Eye (tissue), 1 donor: ENCODE measurements at places on chromosomes 11 and 22.

GRCh38 chr11:133991101-133991500 is 34.3 kb upstream of the IGSF9B start:
- DNase-seq, result no peak

- no peak for DNase-seq
Measured at GRCh38 chr11:126468102-126468521, 112.6 kb downstream of the ST3GAL4 start.

GRCh38 chr11:19693146-19693545 is 19.5 kb upstream of the NAV2 start:
- no peak for DNase-seq

DNA sequence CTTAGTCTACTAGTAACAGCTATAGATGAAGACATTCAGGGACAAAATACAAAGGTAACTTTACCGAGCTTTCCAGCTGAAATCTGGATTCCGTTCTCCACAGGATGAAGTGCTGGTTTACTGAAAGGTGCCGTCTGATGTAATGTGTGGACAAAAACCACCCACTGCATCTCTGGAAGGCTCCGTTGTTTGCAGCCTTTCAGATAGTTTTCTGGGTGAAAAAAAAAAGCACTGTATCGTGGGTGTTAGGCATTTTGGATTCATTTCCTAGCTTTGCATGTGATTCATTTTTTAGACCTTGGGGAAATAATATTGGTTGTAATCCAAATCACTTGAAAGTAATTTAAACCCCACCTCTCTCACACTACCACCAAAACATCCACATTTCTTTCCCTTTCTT is 10.4 kb downstream of the JAM3 start:
- DNase-seq, result no peak

DNA sequence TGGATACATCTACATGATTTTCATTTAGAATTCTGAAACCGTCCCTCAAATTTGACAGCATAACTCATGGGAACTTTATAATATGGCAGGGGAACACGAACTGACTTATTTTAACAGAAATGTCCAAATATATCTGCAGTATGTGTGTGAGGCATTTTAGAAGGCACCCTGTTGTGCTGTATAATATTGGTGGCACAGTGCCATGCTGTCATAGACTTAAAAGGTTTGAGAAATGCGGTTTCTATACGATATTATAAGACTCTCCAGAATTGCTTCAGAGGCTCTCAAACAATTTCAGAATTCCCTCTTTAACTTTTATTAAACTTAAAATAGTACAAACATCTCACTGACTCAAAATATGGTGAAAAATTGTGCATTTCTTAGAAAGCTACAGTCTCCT is 181.6 kb downstream of the MSANTD4 start:
- DNase-seq, result no peak

DNA sequence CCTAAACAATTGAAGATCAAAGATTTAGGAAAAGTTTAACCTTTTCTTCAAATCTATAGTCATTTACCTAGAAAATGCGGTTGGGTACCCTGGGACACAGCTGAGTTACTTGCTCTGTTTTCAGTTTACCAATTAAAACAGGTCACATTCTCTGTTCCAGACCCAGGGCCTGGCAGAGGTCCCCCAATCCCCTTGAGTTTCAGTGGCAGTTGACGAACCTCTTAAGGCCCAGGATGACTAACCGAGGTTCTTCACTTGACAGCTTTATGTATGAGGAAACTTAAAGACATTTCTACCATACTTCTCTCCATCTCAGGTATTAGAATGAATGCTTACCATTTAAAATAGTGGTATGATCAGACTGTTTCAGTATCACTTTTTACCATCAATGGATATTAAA is 16.3 kb downstream of the LDHAL6A start:
- no peak for DNase-seq

DNA sequence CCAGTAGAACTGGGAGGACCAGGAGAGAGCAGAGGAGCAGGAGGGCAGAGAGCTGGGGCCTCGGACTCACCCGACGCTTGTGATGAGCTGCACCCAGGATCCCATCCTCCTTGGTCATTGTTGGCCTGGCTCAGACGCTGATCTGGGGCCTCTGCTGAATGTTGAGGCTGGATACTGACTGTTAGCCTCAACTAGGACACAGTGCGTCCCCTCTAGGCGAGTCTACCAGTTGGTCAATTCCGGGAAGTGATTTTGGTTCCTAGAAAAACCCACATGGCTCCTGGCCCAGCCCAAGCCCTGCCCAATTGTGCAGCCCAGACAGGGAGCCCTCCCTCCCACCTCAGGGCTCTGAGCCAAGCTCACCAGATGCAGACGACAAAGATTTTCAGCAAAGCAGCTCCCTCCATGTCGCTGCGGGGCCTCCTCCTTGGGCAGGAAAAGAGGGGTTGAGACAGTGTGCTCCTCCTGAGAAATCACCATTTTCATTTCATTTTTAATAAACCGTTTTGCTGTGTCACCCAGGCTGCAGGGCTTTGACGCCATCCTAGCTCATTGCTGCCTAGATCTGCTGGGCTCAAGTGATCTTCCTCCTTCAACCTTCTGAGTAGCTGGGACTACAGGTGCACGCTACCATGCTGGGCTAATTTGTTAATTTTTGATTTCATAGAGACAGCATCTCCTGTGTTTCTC is at the start of gene APOL4:
Gene APOL4, minus strand, starts transcription at position 180 of the 690 bp plus-strand sequence. Its CDS starts 75 bp downstream, at position 105.
- peak; percentile 70 for DNase-seq

GRCh38 chr11:19242179-19242932 is 1.6 kb upstream of the E2F8 start:
- peak; percentile 47 for DNase-seq

- peak; percentile 36 for DNase-seq
Measured at GRCh38 chr11:20668131-20668809, 1.1 kb upstream of the NELL1 start.

DNA sequence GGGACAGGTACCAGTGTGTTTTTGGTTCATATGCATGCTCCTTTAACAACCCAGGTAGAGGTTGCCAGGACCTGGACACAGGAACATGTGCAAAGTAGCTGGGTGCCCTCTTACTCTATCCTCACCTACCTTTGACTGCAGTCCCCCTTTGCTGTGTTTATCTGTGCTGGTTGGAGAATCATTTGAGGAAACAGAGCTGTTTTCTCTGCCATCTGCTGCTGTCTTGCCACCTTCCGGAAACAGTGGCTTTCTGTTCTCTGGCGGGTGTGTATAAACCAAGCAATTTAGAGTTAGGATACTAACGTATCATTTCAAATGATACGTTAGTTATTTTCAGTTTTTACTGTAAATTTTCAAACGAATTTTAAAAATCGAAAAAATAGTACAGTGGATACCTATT is 171.9 kb upstream of the TTC12 start:
- DNase-seq, result no peak

DNA sequence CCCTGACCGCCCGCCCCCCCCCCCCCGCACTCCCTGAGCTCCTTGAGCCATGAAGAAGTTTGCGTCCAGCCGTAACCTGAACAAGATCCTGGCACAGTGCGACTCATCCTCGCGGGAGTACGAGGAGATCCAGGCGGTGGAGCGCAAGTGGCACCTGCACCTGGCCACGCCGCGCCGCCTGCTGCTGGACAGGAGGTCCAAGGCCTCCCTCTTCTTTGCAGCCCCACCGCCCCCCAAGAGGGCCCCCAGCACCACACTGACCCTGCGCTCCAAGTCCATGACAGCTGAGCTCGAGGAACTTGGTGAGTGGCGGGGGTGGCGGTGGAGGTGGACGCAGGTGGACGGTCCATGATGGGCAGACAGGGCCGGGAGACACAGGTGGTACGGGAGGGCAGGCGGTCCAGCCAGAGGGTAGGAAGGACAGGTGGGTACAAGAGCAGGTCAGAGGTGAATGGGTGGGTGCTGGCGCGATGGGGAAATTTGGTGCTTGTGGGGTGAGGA is 32.1 kb upstream of the ACR start:
- DNase-seq, result peak; percentile 24

DNA sequence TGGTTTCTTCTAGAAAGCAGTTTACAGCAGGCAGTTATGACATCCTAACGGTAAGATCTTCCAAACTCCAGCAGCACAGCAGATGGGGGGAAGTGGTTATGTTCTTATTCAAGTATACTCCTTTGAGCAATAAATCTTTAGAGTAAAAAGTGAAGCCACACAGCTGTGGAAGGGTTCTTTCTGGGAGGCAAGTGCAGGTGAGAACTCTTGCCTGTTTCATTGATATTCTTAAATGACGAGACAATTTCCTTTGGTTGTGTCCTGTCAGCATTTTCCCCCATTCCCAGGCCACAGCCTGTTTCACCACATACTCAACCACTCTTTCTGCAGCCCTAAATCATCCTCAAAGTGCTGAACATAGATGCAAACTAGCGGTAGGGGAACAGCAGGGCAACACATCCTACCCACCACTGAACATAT is 207.3 kb upstream of the MTNR1B start:
- no peak for DNase-seq

DNA sequence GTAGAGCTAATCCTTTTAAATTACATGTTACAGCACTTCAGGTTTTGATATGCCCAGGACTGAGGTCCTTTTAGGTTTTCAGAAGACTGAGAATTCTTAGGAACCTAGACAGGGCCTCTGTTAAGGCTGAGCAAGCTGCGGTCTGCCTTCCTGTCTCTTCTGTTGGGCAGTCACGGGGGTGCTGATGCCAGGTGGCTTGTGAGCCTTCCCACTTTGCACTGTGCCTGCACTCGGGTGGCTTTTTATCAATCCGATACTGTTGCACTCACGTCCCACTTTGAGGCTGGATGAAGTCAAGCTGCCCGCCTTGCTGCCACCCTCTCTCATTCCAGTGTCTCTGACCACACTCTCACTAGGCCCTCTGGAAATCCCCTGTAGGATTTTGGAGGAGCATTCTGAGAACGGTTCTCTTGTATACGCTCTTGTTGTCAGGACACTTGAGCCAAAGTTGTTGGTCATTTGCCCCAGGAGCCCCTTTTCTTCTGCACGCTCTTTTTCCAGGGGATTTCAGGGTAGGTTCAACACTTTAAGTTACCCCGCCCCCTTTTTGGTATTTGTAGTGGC is 141.8 kb downstream of the TEAD1 start:
- no peak for DNase-seq

DNA sequence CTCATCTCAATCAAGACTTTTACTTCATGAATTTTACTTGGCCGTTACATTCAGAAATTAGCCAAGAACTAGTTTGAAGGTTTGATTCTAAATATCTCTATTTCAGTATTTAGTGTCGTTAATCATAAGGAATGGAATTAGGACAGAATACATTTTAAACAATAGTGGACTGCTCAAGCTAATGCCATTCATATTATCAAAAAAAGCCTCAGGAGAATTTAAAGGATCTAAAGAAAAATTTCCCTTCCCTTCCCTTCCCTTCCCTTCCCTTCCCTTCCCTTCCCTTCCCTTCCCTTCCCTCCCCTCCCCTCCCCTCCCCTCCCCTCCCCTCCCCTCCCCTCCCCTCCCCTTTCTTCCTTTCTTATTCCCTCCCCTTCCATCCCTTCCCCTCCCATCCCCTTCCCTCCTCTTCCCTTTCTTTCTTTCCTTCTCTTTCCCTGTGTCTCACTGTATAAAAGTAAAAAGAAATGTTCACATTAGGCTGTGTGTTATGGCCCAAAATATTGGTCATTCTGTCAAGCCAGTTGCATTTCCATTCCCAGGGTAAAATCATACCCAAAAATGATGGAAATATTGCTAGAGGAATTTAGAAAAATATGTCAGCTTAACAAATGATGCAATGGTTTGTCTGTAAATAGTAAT is 717.8 kb downstream of the LUZP2 start:
- DNase-seq, result no peak

DNA sequence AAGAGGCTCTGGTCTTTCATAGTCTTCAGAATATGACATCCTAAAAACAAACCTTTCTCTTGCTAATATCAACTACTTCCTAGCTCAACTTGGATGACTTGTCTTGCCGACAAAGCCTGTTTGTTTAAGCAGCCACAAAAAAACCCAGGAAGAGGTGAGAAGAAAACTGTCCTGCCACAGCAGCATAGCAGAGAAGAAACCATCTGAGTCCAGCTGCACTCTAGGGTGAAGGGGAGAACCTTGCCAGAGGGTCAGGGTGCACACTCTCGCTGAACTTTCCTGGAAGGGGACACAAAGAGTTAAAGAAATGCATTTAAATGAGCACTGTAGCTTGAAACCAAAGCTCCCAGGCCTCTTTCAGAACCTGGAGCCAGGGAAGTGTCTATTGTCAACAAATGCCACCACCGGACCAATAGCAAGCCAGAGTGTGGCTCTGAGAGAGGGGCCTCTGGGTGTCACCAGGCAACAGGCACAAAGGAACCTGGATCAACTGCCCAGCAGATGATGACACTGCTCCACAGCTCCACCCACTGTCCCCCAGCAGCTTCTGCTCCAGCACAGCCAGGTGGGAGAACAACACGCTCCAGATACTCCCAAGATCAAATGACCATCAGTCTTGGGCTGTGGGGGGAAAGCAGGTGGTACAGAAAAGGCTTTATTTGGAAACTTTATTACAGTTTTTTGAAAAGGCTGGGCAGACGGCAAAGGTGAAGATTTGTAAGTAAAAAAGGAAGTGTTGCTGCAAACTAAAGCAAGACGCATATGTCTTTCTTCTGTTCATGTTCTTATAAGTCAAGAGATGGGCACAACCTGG is 105.7 kb downstream of the RASSF10 start:
- DNase-seq, result peak; percentile 78

- no peak for DNase-seq
Measured at GRCh38 chr11:11426226-11426952, 73.3 kb upstream of the CSNK2A3 start.

DNA sequence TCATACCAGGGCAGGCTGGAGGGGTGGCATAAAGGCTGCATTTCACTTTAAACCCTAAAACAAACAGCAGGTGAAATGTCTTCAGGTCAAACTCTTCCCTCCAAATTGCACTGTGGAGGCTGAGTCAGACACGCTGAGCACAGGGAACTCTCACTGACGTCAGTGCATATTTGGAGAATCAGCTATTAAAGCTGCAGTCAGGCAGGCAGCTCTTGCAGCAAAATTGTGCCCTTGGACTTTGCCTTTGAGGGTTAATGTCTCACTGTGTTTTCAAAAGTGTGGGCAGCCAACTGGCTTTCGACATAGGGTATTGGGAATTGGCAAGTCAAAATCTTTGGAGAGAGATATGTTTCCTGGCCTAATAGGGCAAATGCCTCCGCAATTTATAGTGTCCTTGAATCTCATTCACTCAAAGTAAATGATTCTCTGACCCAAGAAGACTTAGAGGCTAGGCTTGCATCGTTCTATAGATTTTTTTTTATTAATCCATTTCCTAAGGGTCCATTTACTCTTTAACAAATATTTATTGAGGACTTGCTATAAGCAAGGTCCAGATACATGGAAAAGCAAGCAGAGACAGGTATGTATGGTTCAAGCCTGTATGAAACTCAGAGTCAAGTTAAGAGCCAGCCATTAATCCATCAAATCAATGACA is 27.7 kb upstream of the SMCO4 start:
- DNase-seq, result peak; percentile 25

DNA sequence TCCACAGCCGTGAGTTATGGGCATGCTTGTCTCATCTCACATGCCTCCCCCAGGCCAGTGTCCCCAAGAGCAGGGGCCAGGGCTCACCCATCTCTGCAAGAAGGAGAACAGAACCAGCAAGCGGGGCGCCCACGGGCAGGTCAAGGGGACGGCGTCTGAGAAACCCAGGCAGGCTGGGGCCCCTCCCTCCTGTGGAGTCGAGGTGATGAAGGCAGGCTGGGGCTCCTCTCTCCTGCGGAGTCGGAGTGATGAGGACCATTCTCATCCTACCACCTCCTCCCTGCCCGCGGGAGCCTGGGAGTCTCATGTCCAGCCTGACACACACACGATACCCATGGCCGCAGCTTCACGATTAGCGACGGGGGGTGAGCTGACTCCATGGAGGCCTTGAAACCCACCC is 141.9 kb downstream of the CTTN start:
- no peak for DNase-seq
